Left hindlimb (tissue), 1 donor: ENCODE measurements at places on chromosomes 11 and 22.

GRCh38 chr11:75879737-75880136 lies 64.7 kb downstream of the UVRAG start:
- no peak for DNase-seq

- no peak for DNase-seq
These were observed 17.9 kb downstream of the CD5 start for GRCh38 chr11:61120099-61120705.

- DNase-seq, result no peak
These were observed 75.2 kb upstream of the KIRREL3 start for GRCh38 chr11:127075758-127076157.

DNA sequence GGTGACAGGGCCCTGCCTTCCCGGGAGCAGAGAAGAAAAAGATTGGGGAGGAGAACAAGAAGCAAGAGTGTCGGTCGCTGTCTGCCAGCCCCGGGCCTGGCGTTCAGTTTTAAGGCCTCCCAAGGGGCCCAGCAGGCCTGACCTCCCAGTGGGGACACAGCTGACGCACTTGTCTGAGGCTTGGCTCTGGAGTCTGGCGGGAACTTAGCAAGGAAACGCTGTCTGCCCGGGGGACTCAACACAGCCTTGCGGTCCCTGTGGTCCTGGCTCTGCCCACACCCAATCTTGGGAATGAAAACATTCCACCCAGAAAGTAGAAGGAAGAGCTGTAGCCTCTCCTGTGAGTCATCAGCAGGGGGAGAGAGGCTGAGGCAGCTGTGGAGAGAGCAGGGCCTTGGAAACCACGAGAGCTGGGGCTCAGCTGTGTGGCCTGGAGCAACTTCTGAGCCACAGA lies 54.4 kb downstream of the TRAF6 start:
- DNase-seq, result peak; percentile 88

- no peak for DNase-seq
These were observed 60.0 kb downstream of the MYEOV start for GRCh38 chr11:69353696-69354544.

GRCh38 chr11:86176165-86176884 lies 68.2 kb upstream of the EED start:
- DNase-seq, result no peak

GRCh38 chr11:34180040-34180813 lies 74.8 kb downstream of the NAT10 start:
- peak; percentile 59 for DNase-seq

GRCh38 chr22:37484480-37485394 lies 1.4 kb downstream of the MFNG start:
- no peak for DNase-seq

- no peak for DNase-seq
These were observed 53.2 kb upstream of the APOA1 start for GRCh38 chr11:116890607-116891006.

DNA sequence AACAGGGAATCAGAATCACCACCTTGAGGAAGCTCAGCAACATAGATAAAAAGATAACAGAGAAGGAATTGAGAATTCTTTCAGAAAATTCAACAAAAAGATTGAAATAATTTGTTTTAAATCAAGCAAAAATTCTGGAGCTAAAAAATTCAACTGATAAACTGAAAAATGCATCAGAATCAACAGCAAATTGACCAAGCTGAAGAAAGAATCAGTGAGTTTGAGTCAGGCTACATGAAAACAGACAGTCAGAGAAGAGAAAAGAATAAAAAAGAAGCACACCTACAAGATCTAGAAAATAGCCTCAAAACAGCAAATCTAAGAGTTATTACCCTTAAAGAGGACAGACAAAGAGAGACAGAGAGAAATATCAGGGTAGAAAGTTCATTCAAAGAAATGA lies 28.8 kb downstream of the BTG4 start:
- DNase-seq, result no peak

GRCh38 chr11:122584670-122585069 lies 70.9 kb upstream of the UBASH3B start:
- no peak for DNase-seq

DNA sequence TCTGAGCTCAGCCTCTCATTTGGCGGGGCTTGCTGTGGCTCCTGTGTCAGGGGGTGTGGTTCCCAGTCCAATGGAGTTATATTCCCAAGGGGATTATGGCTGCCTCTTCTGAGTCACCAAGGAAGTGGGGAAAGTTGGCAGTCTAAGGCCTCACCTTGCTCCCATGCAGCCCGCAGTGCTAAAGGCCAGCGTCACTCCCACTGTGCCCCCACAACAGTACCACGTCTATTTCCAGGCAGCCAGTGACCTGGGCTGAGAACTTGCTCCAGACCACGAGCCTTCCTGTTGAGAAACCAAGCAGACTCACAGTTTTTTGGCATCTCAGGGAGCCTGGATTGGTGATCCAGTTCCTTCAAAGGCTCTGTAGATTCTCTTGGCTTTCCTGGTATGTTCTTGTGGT lies 45.6 kb downstream of the OR2AT4 start:
- DNase-seq, result no peak

DNA sequence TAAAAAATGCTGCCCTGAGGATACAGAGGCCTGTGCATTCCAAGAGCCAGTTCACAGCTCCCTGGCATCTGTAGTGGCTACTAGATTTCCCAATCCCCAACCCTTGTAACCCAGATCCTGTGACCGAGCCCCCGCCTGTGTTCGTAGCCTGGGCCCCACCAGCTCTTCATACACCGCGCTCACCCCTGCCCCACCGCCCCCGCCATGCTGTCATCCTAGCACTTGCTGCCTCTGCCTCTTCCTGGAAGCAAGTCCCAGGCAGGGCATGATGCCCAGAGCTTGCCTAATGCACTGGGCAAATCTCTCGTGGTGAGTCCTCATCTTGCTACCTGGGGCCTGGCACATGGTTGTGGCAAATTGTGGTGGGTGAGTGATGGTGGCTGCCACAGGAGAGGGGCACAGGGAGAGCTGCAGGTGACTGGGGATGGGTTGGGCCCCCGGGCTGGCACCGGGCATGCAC lies 7.1 kb downstream of the MGAT3 start:
- no peak for DNase-seq

GRCh38 chr22:36347094-36347493 lies 40.7 kb downstream of the MYH9 start:
- DNase-seq, result no peak

- peak; percentile 61 for DNase-seq
These were observed 46.4 kb downstream of the MORC2 start for GRCh38 chr22:30922151-30922611.

GRCh38 chr11:41872426-41872825 lies 413.0 kb upstream of the LRRC4C start:
- no peak for DNase-seq

DNA sequence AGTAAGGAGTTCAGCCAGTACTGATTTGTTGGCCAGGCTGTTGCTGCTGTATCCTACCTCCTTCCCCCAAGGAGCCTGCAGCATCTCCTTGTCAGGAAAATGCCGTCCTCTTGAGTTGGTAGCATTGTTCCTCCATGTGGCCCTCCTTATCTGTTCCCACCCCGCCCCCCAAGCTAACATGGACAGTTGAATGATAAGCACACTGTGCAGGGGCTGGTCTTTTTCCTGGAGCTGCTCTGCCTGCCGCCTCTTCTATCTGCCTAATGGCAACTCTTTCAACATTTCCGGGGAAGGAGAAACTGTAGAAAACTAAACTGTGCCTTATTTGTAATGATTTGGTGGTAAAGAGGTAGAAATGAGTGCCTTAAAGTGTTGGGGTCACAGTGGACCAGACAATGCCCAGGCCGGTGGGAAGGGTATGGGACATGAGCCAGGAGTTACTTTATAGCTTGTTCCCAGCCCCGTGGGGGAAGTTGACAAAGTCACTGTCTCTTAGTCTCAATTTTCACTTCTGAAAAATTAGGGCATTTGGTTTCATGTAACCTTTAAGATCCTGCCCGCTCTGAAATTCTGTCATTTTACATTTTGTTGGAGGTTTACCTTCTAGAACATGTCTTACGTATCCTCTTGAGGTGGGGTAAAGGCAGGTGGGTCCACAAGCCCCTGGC lies 4.5 kb downstream of the FAM118A start:
- no peak for DNase-seq

DNA sequence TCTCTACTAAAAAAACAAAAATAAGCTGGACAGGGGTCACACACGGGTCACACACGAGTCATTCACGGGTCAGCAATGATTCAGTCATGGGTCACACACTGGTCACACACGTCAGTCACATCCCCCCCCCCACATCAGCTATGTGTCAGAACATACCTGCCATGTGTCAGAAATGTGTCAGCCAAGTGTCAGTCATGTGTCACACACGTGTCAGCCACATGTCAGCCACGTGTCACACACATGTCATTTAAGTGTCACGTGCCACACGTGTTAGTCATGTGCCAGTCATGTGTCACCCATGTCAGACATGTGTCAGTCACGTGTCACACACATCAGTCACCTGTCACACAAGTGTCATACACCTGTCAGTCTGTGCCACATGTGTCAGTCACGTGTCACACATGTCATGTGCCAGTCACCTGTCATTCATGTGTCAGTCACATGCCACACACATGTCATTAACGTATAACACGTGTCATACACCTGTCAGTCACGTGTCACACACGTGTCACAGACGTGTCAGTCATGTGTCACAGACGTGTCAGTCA lies 28.7 kb upstream of the MMP20 start:
- no peak for DNase-seq

DNA sequence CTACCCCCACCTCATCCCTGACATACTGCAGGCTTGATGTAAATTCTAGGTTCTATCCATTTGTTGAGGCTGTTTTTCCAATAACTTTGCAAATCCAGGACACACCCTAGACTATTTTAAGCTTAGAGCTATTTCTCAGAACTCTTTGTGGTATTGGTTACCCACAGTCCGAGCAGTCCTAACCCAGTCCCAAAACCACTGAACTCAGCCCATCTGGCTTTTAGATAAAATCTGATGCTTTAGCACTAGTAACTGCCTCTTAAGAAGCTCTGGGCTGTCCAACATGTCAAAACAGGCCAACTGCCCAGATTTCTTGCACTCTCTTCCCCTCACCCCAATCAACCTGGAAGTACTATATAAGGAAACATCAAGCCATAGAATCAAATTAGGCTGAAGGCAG lies 344.4 kb upstream of the CADM1 start:
- DNase-seq, result peak; percentile 75

GRCh38 chr11:134417871-134418840 lies 6.1 kb upstream of the B3GAT1 start:
- peak; percentile 49 for DNase-seq

DNA sequence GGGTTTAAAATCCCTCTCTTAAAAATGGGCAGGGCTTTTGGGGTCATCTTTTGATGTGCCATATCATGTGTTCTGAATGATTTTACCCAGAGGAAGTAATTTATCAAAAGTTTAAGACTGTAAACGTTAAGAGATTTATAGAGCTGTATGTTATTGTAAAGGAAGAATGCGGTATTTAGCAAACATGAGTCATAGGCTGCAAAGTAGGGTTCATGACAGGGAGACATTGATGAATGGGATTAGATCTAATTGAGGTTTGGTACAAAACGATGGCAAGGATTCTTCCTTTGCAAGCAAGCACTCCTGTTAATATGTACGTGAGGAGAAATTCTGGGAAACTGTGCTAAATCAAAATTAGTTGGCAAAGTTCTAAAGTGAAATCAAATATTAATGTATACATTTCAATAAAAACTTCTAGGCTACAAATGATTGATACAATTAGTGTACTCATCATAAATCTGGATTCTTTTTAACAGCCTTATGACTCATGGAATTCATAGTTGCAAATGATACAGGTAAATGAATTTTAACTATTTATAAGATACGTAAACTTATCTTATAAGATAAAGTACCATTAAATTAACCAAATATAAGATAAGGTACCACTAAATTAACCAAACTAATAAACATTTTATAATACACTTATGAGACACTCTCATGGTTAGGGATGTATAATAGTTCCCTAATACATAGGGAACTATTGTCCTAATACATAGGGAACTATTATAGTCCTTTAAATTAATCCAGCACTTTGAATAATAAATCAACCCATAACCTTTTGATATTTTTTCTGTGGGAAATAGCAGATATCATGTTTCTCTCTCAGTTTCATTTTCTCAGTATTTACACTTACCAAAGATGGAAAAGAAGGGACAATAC lies 58.4 kb downstream of the KIF18A start:
- DNase-seq, result no peak

- no peak for DNase-seq
These were observed 4.4 kb downstream of the MUC5AC start for GRCh38 chr11:1162138-1162475.

GRCh38 chr11:2913776-2914175 lies 15.4 kb downstream of the PHLDA2 start:
- DNase-seq, result no peak

DNA sequence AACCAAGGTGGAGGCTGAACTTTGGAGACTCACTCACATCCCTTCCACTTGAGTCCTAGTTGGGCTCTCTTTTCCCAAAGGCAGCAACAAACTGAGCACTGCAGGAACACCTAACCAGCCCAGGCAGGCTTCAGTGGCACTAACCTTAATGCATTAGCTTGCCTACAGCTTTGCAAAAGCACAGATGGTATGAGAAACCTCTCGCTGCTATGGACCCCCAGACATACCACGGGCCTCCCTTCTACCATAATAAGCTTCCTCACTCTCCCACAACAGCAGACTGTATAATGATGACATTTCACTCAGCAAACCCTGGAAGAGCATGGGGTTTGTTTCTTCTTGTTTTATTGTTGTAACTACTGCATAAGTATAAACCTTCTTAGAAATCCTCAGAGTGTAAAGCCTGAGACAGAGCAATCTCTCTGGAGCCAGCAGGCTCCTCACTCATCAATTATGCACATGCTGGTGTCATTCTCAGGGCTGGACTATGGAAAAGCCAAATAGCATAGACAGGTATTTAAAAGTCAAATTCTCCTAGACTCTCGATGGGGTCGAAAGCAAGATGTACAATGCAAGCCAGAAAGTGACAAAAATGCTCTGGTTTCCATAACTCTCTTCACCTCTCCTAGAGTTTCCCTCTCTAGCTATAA lies 167.6 kb downstream of the NXPE2 start:
- DNase-seq, result no peak

DNA sequence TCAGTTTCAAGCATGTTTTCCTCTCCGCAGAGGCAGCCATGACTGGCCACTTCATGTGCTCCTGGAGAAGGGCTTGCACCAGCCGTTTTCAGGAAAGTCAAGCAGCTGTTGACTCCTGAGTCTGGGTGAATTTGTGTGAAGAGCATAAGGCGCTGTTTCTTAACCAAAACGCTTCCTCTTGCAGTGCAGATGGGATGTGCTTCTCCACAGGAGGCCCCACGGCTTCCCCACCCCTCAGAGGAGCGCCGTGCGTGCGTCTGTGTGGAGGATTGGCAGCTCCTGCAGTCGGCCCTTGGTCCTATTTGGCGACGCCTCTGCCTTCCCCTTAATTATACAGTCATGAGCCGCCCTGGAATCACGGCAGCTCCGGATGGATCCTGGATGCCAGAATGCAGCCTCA lies 54.1 kb upstream of the B3GAT1 start:
- DNase-seq, result no peak

DNA sequence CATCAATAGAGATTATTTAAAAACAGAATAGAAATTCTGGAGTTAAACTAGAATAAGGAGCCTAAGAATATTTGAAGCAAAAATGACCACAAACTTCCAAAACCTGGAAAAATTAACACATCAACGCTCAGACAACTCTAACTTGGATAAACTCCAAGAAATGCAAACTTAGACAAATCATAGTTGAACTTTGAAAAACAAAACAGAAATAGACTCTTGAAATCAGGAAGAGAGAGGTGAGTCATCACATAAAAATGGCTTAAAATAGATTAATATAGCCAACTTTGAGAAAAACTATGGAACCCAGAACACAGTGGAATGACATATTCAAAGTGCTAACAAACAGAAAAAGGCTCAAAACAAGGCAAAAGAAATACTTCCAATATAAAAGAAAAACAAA lies 974.2 kb downstream of the JRKL start:
- no peak for DNase-seq

GRCh38 chr11:28077521-28077920 lies 30.4 kb downstream of the KIF18A start:
- no peak for DNase-seq
